Hypothalamus (tissue), 51 donors: ENCODE measurements at places on chromosomes 3 and 15.

DNA sequence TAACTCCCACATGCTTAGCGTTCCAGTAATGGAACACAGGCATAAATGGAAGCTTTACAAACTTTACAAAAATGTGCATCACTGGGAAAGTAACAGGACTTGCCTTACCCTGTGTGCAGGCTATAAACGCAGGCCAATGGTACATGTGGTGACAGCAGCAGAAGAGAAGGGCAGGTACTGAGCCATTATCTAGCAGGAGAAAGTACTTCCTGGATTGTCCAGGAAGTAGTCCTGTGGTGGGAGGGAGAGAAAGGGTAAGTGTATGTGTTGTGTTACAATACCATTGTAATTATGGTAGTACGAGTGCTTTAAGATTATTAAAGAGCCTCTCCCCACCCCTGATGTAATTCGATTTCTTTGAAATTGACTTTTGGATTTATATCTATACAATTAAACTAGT lies 5.3 kb downstream of the ATP1B3 start:
- DNase-seq, result no peak

- no peak for DNase-seq
Observed at GRCh38 chr15:43492266-43492665, 690 bp downstream of the TP53BP1 start.

DNA sequence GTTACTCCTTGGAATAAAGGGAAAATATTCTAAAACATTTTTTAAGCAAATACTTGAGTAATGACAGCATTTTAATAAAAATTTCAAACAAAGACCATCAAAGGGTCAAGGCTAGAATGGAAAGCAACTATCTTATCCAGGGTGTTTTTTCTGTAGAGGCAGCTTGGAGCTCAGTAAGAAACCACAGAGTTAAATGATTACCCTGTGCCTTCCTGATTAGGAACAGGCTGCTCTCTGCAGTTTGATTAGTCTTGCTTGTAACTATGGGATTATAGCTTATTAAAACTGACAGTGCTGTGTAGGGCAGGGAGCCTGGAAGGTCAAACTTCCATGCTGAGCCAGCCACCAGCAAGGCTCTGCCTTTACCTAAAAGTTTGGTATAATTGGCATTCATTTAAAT lies 33.1 kb downstream of the QTRT2 start:
- DNase-seq, result no peak

DNA sequence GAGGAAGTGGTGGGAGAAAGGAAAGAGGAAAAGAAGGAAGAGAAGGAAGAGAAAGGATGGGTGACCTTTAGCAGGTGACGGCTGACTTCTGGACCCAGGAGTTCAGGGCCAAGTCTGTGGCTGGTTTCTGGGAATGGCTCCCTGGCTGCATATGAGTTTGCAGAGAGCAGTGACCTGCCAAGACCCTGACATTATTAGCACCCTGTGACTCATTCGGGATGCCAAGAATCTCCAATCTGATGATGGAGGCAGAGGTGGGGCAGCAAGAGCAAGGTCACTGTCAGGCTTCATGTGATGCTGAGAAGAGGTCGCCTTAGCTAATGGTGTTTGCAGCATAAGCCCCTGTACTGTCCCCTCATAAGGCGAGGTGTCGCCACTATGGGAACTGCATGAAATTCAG lies 42.6 kb downstream of the MYZAP start:
- DNase-seq, result no peak

DNA sequence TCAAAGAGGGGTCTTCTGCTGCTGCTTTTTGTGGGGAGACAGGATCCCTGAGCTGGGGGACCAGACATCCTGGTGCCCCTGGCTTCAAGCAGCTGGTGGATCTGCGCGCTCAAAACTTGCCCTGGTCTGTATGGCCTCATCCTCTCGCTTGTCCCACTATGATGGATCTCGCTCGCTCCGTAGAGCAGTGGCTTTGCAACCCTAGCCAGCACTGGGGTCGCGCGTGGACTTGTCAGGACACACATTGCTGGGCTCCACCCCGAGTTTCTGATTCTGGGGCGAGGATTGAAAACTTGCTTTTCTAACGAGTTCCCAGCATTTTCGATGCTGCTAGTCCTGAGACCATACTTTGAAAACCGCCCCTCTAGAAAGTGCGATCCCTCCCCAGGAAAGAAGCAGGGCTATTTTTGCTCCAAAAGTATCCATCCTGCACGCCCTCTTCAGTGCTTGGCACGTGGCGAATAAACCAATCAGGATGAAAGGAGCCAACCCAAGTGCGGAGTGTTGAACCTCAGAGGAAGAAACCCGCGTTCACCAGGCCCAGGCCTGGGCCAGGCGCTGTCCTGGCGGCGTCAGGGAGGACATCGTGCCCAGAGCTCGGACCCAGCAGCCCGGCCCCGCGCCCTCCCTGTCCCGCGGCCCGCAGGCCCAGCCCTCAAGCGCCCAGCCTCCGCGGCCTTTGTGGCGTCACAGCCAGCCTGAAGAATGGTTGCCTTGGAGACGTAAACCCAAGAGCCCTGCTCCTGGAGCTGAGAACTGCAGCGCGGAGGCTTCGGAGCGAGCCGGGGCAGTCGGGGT lies at the start of gene CFAP100:
Gene CFAP100, plus strand, starts transcription at position 731 of the 798 bp plus-strand sequence. CDS start 1,092 bp downstream, outside the sequence.
- peak; percentile 58 for DNase-seq

DNA sequence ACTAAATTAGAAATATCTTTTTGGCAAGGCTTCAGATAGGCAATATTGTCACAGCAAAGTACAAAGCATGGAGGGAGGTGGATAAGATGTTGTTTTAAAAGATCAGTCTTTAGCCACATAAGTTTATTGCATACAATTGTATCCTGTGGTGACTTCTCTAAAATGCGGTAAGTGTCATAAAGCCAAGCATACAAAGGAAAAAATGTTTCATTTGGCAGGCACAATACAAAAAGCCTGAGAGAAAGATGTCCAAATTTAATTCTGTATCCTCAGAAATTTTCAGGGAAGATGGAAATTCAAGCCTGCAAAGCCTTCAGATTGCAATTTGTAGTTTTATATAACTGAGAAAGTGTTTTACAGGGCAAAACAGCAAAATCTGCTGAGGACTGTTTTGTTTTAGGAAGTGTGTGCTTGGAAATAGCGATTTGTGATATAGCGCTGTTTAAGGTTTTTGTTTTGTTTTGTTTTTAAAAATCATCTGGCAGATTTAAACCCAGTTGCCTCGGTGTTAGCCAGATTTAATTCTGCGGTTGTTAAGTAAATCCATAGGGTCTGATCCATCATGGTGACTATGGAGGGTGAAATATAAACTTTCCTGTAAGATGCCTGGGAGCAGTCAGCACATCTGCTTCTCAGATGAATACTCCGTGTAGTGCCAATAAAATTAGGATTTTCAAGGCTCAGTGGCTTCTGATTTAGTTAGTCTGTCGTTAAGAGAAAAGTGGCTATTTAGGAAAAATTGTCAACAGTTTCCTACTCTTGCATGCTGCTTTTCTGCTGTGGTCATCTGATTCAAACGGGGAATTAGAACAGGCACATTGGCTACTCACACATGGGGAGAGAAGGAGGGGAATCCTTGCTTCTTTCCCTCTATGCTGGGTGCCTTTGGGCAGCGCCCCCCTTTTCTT lies 8.0 kb downstream of the KAT2B start:
- no peak for DNase-seq

DNA sequence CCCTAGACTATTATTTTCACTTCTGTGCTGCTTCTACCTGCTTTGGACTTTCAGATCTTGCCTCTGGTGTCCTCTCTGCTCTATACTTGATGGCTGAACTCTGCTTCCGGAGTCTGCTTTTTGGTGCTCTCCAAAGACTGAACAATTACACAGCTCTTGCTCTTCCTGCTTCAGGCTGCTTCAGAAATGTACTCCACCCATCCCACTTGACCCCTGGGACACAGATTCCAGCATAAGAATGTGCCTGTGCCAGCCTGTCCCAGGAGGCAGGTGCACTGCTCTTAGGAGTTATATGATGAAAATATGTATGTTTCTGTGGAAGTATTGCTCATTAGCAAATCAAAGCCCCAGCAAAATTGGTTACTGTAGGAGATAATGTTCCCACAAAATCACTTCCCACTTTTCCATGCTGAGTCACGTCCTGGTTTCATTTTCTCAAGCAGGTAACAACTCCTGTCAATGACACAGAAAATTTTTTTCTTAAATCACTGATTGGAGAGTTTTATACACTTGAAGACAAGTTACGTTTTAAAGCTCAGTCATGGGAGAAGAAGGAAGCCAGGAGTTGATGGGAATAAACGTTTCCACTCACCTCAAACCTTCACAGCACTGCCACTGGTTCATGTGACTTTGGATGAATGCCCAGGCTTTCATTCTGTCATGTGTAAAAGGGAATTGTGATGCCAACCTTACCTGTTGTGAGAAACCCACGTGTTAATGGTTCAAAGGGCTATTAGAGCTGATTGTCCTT lies 239.4 kb upstream of the ZPLD1 start:
- DNase-seq, result peak; percentile 1

- DNase-seq, result no peak
Observed at GRCh38 chr3:60514866-60515265, 736.4 kb downstream of the FHIT start.

DNA sequence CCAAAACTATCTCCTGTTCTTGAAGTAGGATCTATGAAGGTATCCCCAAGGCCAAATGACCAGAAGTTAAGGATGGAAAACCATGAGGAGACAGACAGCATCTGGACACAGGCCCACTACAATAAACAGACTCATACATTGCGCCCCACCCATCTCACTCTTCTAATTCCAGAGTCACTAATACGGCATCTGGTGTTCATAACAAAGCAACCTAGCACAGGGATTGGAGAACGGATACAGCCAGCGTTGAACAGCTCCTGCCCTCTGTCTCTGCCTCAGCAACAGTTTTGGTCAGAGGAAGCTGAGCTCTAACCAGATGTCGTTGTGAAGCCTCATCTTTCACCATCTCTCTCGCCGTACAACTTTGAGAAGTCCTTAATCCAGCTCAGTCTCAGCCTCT lies 44.5 kb upstream of the CCDC80 start:
- DNase-seq, result no peak

DNA sequence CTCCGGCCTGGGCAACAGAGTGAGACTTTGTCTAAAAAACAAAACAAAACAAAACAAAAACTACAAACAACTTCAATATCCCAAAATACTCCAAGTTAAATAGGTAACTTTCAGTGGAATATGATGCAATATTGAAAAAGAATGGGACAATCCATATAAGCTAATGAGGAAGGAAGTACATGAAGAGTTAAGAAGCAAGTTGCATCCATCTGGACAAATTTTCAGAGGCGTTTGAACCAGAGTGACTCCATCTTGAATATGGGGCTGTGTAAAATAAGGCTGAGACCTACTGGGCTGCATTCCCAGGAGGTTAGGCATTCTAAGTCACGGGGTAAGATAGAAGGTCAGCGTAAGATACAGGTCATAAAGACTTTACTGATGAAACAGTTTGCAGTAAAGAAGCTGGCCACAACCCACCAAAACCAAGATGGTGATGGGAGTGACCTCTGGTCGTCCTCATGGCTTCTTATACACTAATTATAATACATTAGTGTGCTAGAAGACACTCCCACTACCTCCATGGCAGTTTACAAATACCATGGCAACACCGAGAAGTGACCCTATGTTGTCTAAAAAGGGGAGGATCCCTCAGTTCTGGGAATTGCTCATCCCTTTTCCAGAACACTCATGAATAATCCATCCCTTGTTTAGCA lies 58.1 kb upstream of the LCTL start:
- no peak for DNase-seq

GRCh38 chr15:70031261-70031660 lies 66.5 kb downstream of the TLE3 start:
- no peak for DNase-seq

GRCh38 chr3:354432-354831 lies 157.9 kb downstream of the CHL1 start:
- DNase-seq, result no peak

DNA sequence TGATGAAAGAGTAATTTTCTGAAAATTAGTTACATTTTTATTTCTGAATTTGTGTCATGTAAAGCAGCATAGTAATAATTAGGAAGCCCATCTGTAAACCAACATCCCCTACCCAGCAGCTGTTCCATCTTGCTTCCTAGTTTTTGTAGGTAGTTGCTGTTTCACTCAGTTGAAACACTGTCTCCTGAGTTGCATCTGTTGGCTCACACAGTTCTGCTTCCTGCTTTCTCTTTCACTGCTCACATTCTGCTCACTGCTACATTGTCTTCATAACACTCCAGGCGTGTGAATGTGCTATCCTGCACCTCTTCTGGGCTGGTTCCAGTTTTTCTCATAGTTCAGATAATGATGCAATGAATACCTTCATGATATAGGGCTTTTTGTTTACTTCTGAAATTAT lies 123.4 kb downstream of the EPHB1 start:
- no peak for DNase-seq

DNA sequence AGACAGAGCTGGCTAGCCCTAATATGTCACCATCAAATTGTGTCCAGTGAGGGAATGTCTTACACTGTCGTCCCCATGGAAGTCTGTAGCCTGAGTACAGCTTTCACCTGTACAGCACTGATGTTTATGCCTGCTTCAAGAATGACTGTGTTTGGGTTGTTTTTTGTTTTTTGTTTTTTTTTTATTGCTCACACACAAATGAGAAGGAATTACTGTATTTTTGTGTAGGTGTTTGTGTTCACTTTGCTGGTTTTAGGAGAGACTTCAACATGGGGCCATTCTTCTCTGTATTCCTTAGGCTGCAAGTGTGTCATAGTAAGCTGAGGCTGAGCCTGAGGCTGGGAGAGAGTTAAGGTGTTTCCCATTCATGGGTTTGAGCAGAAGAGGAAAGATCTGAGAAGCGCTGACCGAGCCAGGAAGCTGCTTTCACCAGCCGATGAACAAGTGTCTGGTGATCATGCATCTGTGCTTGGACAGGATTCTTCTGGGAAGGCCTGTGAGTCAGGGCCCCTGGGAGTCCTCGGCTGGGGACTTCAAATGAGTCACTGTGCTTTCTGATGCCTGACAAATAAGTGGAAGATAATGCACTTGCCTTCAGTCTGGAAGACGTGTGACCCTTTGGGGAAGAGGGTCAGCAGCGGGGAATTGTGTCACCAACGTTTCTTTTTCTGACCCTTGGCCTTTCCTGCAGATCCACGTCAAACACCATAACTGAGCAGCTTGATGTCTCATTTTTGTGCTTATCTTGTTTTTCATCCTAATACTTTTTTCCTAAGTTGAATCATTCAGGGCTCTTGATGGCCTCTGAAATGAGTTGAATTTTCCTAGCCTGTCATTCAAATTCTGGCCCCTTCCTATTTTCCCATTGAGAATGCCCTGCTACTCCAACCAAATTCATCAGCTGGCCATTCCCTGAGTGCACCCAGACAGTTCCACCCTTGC lies 36.7 kb upstream of the ZBTB38 start:
- no peak for DNase-seq

GRCh38 chr3:94928921-94929320 lies 866.1 kb downstream of the NSUN3 start:
- no peak for DNase-seq

- DNase-seq, result no peak
Observed at GRCh38 chr3:58366699-58367098, 34.0 kb downstream of the PXK start.

- DNase-seq, result no peak
Observed at GRCh38 chr3:122025296-122025695, 3.2 kb upstream of the ILDR1 start.

DNA sequence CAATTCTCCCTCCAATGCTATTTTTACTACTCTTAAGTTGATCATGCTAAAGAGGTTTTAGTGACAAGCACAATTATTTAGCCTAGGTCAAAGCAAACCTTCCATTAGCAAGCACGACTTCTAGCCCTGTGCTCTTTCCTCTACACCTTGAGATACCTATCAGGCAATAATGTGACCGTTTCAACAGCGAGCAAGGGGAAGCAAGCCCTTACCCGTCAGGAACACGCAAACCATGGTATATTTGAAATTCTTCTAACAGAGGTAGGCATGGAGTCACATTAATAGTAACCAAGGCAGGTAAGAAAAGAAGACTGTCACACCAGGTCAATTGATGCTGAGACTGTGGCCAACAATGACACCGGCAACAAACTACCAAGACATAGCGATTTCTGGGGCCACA lies 68.9 kb upstream of the VGLL4 start:
- no peak for DNase-seq
